ENCODE measurements at places on chromosomes 1 and 21.

DNA sequence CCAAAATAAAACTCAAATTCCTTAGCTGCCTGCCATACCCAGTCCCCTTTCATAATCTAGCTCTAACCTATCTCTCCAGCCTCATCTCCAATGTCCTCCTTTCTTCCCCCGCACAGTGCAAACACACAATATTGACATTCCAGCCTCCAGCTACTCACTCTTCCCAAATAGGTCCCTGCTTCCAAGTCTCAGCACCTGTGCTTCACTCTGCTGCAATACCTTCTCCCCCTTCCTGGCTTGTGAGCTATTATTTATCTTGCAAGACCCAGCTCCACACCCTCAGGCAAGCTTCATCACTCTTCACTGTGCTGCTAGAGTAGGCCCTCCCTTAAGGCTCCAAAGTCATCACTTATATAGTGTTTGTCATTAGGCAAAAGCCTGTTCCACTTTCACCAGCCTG is 9.7 kb downstream of the PLPP3 start:
- no peak for DNase-seq

DNA sequence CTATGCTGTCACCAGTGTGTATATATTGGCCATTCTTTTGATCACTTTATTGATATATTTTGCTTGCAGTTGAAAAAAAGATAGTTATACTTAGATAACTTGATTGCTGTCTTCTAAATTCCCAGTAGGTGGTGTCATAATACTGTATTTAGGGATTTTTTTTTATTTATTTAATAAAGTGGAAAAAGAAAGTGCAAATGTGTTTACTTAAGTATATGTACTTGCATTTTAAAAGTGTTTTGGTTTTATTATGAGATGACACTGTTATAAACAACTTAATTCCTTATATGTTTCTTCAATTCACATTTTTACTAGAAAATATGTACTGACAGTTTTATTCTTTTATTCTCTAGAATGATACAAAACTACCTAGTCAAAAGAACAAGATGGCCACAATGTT is 164.8 kb downstream of the USP25 start:
- peak; percentile 61 for DNase-seq

- no peak for DNase-seq
Observed at GRCh38 chr1:115837341-115837739, 3.6 kb downstream of the NHLH2 start.

DNA sequence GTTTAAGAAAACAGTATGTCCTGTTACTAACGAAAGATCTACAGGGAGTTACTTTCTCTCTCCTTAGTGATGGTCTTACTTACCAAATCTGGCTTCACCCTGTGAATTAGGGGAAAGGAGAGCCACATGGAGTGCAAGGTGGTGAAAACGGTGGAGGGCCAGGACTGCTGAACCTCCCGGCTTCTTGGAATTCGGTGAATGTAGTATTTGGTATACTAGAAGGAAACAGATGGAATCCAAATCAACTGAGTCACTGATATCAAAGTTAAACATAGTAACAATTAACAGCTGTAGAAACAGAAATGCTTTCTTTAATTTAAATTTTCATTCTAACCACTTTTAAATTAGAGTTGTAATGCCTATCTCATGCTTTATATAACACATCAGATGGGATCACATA is 45.7 kb downstream of the ALG14 start:
- DNase-seq = no peak

DNA sequence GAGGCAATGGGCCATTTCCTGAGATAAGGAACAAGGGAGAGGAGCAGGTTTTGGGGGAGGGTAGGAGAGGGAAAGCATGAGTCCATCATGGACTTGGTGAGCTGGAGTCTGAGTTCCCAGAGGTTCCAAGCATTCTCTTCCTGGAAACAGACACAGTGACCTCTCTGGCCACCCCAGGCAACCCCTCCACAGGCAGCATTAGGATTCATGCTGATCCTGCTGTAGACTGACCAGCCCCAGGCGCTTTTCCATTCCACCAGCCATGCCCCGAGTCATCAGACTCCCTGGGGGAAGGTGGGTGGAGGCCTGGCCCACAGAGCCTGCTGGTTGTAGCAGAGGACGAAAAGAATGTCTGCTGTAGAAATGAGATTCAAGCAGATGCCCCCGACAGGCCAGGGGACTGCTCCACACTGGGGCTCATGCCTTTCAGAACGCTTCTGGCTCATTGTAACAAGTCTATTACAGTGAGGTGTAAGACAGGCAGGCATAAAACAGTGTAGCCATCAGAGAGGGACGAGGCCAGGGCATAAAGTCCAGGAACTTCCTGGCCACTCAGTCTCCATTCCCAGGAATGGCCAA is 52.2 kb downstream of the KCND3 start:
- no peak for DNase-seq

DNA sequence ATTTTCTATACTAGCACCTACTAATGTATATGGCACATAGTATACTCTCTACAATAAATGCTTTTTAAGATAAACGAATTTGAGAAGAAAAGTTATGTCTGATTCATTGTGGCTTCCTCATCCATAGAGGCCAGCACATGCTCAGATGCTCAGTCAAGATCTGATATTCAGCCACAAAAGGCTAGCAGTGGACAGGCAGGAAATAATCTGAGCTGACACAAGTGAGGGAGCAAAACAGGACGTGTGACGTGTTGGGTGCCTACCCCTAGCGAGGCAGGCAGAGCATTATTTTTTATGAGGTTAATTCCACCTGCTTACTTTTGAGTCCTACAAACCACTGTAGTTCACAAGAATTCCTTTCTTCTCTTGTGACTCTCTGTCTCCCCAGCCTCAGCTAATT is 550.9 kb downstream of the SMYD3 start:
- DNase-seq = no peak

DNA sequence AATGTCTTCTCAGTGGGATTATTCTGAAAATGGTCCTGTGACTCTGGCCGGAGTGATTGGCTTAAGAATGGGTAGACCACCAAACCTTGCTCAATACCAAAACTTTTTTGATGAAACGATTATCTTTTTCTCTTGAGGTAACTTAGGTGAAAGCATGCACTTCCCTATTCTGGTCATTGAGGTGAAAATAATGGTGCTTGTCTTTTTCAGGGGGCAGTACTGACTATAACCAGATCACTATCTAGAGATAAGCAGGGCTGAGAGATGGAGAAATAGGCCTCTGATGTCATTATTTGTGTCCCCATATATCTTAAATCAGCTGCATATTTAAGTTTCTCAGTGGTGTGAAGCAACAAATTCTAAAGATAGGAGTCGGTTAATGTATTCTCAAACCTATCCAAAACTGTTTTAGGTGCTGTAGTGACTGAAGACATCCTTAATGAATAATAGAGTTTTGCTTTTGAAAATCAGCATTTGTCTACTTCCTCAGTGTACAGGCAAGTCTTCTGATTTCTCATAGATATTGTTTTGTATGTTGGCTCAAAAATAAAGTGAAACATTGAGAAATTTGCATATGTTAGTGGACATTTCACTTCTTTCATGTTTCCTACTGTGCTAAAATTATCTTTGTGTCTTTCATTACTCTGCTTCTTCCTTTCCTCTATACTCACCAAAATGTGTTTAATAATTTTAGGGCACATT is 735.3 kb upstream of the ADGRL4 start:
- no peak for DNase-seq

DNA sequence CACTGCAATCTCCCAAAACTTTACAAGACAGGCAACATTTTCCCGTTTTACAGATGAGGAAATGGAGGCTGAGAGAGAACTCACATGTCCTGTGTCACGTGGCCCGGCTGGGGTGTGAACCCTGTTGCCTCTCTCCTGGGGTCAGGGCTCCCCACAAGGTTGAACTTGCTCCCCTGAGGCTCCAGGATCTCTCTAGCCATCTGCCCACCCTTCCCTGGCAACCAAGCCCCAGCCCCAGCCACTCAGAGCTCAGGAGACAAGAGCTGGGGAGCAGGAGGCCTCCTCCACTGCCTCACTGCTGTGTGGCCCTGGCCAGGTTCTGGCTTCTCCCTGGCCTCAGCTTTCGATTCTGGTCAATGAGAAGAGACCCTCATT is 11.8 kb downstream of the LAPTM5 start:
- no peak for DNase-seq

DNA sequence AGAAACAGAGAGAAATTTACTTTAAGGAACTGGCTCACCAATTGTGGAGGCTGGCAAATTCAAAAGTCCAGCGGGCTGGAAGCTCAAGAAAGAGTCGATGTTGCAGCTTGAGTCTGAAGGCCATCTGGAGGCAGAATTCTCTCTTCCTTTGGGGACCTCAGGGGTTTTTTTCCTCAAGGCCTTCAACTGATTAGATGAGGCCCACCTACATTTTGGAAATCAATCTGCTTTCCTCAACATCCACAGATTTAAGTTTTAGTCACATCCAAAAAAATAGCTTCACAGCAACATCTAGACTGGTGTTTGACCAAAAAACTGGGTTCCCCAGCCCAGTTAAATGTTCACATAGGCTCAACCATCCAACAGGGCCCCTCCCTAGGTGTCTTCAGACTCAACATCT is 114.9 kb downstream of the SLC35F3 start:
- DNase-seq = no peak

- no peak for DNase-seq
Observed at GRCh38 chr1:190484045-190484444, 6.4 kb upstream of the BRINP3 start.

DNA sequence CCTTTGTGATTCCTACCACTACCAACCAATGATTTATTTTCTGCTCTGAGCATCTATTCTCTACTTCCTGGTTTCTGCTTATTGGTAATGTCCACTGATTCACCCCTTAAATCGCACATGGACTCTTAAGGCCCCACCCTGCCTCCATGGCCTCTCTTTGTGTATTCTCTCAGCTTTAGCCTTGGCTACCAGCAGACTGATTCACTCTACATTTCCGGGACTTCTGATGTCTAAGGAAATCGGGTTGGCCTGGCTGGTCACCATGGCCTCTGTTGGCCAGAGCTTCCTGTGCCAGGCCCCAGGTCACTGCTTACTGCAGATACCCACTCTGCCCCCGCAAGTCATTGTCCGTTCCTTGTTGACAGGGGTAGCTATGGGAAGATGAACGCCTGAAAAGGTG is 40.9 kb downstream of the PDPN start:
- DNase-seq = no peak

GRCh38 chr1:205950280-205950679 is 7.0 kb upstream of the SLC26A9 start:
- no peak for DNase-seq

GRCh38 chr1:3773572-3774275 is 1.2 kb downstream of the SMIM1 start:
- no peak for DNase-seq

DNA sequence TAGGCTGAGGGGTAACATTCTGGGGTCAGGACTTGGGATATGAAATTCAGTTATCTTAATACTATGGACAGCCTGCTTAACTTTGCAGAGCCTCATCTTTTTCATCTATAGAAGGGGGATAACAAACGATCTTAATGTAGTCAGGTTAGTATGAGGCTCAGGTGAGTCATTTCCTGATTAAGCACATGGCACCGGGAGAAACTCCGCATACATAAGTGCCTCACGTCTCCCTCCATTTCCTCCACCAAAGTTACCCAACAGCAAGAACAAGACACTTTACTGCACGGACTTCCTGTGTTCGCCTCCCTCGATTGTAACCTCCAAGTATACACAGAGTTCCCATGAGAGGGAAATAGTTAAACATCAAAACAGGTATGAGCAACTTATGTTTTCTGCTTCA is 112.7 kb upstream of the COA6 start:
- DNase-seq = peak; percentile 50

- no peak for DNase-seq
Observed at GRCh38 chr1:21121764-21122471, 54.8 kb downstream of the EIF4G3 start.

- no peak for DNase-seq
Observed at GRCh38 chr21:43352568-43353281, 74.2 kb downstream of the SIK1 start.

- DNase-seq = no peak
Observed at GRCh38 chr1:212656730-212657129, 42.9 kb downstream of the BATF3 start.

DNA sequence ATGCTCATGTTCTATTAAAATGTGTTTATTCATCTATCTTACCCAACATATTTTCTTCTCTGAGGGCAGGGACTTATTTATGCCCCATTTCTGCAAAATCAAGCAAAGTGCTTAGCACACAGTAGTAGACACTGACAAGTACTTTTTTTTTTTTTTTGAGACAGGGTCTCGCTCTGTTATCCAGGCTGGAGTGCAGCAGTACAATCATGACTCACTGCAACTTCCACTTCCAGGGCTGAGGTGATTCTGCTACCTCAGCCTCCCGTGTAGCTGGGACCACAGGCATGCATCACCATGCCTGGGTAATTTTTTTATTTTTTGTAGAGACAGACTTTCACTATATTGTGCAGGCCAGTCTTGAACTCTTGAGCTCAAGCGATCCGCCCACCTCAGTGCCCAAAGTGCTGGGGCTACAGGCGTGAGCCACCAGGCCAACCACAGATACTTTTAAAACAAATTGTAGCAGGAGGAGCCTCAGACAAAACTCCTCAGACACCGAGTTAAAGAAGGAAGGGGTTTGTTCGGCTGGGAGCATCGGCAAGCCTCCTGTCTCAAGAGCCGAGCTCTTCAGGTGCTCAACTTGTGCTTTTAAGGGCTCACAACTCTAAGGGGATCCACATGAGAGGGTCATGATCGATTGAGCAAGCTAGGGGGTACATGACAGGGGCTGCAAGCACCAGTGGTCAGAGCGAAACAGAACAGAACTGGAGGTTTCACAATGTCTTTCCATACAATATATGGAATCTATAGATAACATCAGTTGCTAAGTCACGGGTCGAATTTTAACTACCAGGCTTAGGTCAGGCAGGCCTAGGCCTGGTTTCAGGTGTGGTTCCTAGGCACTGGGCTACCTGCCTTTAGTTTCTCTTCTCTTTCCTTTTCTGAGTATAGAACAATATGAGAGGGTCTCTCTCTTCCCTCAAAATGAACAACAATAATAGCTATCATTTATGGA is 5.7 kb upstream of the TMEM167B start:
- DNase-seq = no peak

- DNase-seq = no peak
Observed at GRCh38 chr1:171595324-171595723, 26.7 kb upstream of the MYOCOS start.

DNA sequence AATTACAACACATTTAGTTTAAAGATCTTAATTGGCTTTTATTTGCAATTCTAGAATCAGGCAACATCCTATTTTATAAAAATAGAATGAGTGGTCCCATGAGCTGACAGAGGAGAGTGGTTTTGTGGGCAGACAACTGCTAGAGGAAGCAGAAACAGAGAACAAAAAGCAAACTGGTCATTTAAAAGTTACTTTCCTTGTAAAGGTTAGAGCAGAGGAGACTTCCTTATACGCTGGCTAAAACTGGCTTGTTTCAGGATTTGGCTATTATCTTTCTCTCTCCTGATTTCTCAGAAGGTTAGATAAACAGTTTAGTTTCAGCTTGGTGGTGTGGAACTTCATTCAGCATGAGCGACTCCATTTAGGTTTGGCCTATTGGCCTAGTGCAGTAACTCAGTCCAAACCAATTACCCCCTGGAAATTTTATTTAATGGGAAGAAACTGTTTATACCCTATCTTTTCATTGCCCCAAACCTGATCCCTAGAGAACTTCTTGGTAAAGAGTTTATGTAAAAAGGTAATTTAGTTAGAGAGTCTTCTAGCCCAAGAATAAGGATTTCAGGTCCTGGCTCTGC is 32.2 kb upstream of the IL20 start:
- peak; percentile 65 for DNase-seq

- DNase-seq = no peak
Observed at GRCh38 chr1:115647919-115648650, 6.3 kb downstream of the VANGL1 start.

GRCh38 chr1:101165532-101165931 is 71.3 kb upstream of the S1PR1 start:
- peak; percentile 24 for DNase-seq

Measured in Kasumi-1 (cell line).